Stimulated activated CD4-positive, alpha-beta T cell treated with anti-CD3 and anti-CD28 coated beads, Interleukin-15, amount 100 ng/mL, for 48 hours (primary cell): ENCODE measurements at places on chromosomes 7 and 10.

GRCh38 chr10:71039551-71039950 lies 151.2 kb upstream of the PCBD1 start:
- no peak for DNase-seq

GRCh38 chr7:105703207-105703930 lies 122.1 kb upstream of the EFCAB10 start:
- DNase-seq = no peak

- DNase-seq = no peak
Observed at GRCh38 chr7:110090110-110090820, 1000.7 kb upstream of the LRRN3 start.

DNA sequence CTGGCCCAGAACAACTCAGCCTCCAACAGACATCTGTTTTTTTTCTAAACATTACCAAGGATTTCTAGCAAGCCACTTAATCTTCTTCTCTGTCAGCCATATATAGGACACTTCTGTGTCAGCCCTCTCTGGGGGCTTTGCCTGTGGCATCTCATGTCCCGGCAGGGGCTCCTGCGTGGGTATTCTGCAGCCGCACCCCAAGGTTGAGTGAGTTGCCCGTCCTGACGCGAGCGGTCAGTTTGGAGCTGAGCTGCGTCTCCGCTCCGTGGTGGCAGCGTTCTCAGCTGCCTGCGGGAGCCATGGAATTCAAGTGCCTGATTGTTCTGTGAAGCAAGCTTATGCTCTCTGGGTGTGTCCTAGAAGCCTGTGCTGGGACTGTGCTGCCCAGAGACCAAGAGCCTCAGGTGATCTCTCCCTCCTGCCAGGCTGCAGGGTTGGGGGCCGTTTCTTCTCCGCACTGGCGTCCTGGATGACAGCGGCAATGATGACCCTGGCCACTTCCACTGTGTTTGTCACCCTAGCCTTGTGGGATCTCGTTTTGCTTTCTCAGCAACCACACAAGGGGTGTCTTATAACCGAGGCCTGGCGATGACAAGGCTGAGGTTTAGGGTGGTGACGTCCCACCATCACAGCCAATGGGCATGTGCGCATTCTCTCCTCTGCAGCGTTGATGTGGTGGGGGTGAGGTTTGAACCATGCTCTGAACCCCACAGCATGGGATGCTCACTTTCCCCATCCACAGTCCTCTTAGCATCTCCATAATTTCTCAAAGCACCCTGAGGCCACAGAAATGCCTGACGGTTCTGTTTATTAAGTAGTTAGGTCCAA lies 612.6 kb upstream of the FOXK1 start:
- DNase-seq = no peak
